ENCODE measurements at places on chromosomes 2 and 18. TPM values are rescaled to one million over a fixed set of nuclear protein-coding genes. Genes with fewer than 3 reads are reported as not detected.

The AFTPH gene
- 38.2 TPM for total RNA-seq

The RPRM gene
- not detected for total RNA-seq

The SRD5A2 gene
- not detected for total RNA-seq

The TEX44 gene
- not detected for total RNA-seq

The GALM gene
- 58.8 TPM for total RNA-seq

The ATP6V1C2 gene
- not detected for total RNA-seq

The ALPI gene
- not detected for total RNA-seq
